Stimulated activated CD8-positive, alpha-beta memory T cell treated with anti-CD3 and anti-CD28 coated beads, Interleukin-7, amount 100 ng/mL, for 1 hour (primary cell): ENCODE measurements at places on chromosomes 3 and 15.

- DNase-seq = no peak
Observed at GRCh38 chr3:48215466-48215865, 7.8 kb upstream of the CAMP start.

DNA sequence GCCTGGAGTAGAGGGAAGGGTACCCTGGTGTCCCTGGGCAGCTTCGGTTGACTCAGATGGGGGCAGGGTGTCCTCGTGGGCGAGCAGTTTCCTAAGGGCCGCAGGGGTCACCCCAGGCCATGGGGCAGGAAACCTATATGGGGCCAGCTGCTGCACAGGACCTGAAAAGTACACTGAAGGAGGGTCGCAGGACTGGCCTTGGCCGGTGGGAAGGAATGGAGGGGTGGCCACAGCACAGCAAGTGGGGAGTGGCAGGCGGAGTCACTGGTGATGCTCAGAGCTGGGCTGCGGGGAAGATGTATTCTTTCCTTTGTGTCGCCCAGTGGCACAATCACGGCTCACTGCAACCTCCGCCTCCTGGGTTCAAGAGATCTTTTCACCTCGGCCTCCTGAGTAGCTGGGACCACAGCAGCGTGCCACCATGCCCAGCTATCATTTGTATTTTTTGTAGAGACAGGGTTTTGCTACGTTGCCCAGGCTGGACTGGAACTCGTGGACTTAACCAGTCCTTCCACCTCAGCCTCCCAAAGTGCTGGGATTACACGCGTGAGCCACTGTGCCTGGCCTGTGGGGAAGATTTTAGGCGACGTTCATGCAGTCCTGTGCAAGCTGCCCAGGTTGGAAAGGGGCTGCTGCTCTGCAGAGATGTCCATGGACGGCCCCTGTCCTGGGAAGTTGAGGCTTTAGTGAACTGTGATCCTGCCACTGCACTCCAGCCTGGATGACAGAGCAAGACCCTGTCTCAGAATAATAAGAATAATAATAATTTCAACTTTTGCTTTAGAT is 57.2 kb downstream of the EFCAB12 start:
- no peak for DNase-seq

GRCh38 chr3:6739288-6739687 is 121.6 kb upstream of the GRM7 start:
- DNase-seq = no peak

- peak; percentile 10 for DNase-seq
Observed at GRCh38 chr3:183306798-183307671, 54.0 kb downstream of the B3GNT5 start.

GRCh38 chr15:67946701-67947100 is 106.9 kb upstream of the RNU6-1 start:
- DNase-seq = no peak

DNA sequence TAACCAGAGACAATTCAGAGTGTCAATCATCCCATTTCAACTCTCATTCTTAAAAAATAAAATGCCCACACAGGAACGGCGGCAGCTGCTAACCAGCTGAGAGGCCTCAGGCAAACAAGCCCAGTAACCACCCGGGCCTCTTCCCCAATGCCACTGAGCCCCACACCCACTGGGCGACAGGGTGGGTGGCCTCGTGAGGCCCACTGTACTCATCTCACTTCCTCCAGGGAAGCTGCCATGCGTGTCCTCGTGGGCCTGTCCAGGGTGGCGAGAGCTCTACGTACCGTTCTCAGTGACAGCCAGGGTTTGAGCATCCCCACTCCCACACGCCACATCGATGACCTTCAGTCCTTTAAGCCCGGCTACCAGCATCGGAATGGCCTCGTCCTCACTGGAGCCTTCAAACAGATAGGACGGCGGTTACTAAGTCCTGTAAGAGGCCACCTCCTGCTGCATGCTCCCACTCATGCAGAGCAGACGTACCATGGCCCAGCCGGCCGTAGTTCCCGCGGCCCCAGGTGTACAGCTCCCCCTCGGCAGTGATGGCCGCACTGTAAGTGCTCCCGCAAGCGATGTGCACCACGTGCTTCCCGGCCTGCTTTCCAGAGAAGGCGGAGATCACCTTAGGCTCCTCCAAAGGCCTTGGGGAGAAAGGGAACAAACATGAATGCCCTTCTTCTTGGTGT is 56.5 kb downstream of the HERC2 start:
- DNase-seq = no peak

GRCh38 chr15:51576911-51577500 is 45.6 kb downstream of the DMXL2 start:
- no peak for DNase-seq

DNA sequence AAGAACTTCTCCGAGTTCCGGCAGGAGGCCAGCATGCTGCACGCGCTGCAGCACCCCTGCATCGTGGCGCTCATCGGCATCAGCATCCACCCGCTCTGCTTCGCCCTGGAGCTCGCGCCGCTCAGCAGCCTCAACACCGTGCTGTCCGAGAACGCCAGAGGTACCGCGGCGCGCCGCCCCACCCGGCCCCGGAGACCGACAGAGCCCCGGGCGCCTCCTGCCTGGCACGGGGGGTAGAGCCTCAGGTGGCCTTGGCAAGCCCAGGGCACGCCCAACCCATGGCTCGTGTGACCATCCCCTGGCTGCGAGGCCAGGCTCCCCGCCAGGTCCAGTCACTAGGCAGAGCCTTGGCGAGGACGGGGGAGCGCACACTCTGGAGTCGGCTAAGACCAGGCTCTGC is 134.1 kb downstream of the LRRK1 start:
- DNase-seq = no peak
